ENCODE measurements at places on chromosomes 2 and 18. TPM values are rescaled to one million over a fixed set of nuclear protein-coding genes. Genes with fewer than 3 reads are reported as not detected.

GRCh38 chr2:80591233-80591632 is 286.7 kb upstream of the LRRTM1 start:
- H3K4me3 ChIP-seq = no peak overlapping the region
- no peak overlapping the region for H3K27ac ChIP-seq
- no peaks in the 10 kb centered on the region for H3K36me3 ChIP-seq
- DNase-seq = no peak
- no peaks in the 10 kb centered on the region for H3K27me3 ChIP-seq

- no peak for DNase-seq
- no peaks in the 10 kb centered on the region for H3K36me3 ChIP-seq
- no peak overlapping the region for H3K4me3 ChIP-seq
- no peaks in the 10 kb centered on the region for H3K27me3 ChIP-seq
- no peak overlapping the region for H3K27ac ChIP-seq
Observed at GRCh38 chr18:49527631-49528327, 34.1 kb upstream of the LIPG start.

DNA sequence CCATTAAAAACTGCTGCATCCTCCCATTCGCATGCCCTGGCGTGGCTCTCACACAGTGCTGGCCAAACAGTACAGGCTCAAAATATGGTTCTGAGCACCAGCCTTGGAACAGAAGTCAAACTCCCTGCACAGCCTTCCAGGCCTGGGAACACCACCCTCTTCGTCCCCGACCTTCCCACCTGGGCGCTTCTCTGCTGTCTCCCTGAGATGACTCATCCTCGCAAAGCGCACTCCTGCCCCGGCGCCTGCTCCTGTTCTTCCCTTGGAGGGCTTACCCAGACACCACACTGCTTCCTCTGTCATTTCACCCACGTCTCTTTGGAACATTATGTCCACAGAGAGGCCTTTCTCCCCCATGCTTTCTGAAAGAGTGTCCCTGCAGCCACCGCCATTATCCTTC is 172.7 kb downstream of the L3MBTL4 start:
- H3K27me3 ChIP-seq = no peaks in the 10 kb centered on the region
- no peak overlapping the region for H3K4me3 ChIP-seq
- no peak for DNase-seq
- H3K4me1 ChIP-seq = no peaks in the 10 kb centered on the region

- no peaks in the 10 kb centered on the region for H3K27me3 ChIP-seq
- H3K27ac ChIP-seq = no peak overlapping the region
- H3K4me1 ChIP-seq = no peaks in the 10 kb centered on the region
- H3K36me3 ChIP-seq = peaks cover 2% of the 10 kb centered on the region
Observed at GRCh38 chr2:10591207-10591606, 98.6 kb downstream of the NOL10 start.

DNA sequence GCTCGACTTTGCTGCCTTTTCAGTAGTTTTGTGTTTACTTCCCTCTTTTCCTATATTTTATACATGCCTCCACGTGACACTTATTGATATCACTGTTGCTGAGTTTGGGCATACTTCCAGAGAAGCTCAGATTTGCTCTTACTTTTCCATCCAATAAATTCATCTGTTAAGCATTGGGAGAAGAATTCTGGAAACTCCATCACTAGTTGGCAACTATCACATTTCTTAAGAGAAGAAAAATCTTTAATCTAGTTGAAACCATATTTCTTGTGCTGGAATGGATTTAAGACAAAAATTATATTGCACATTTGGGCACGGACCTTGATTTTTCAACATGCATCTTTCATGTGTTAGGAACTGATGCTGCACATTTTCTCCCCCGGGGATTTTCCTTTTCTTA is 52.6 kb upstream of the CPO start:
- DNase-seq = no peak
- no peaks in the 10 kb centered on the region for H3K4me1 ChIP-seq
- no peaks in the 10 kb centered on the region for H3K27me3 ChIP-seq
- H3K4me3 ChIP-seq = no peak overlapping the region
- no peaks in the 10 kb centered on the region for H3K36me3 ChIP-seq

Gene CFAP210
- polyA plus RNA-seq = not detected

DNA sequence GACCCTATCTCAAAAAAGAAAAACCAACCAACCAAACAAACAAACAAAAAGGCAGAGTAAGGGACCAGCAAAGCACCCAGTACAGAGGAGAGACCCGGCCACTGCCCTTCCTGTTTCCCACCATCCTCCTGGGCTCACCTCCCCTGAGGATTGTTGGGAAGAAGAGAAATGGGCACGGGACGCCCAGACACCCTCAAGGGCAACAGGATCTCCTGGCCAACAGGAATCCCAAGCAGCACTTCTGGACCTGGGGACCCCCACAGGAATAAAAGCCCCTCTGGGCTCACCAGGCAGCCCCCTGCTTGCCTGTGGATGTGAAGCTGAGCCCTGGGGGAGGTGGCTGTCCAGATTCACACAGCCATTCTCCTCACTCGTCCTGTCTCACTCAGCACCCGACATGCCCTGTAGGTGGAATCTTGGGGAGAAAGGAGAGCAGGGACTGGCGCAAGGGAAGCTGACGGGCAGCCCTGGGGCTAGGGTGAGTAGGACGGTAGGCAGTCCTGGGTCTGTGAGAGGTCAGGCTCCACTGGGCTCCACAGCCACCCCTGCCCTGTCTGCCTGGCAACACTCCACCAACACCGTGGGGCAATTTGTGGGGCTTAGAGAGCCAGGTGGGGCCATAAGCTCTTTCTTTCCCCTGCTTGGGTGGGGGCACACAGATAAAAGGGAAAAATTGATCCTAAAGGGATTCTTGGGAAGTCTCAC is 18.0 kb downstream of the KLF11 start:
- no peak overlapping the region for H3K27ac ChIP-seq
- no peaks in the 10 kb centered on the region for H3K36me3 ChIP-seq
- H3K27me3 ChIP-seq = peaks cover 6% of the 10 kb centered on the region

Gene GPR45
- not detected for polyA plus RNA-seq

GRCh38 chr18:7452331-7452730 is 114.8 kb upstream of the PTPRM start:
- H3K36me3 ChIP-seq = no peaks in the 10 kb centered on the region
- H3K27ac ChIP-seq = no peak overlapping the region
- H3K4me3 ChIP-seq = no peak overlapping the region
- H3K4me1 ChIP-seq = no peaks in the 10 kb centered on the region
- H3K27me3 ChIP-seq = no peaks in the 10 kb centered on the region
- DNase-seq = no peak
